T-helper 22 cell (primary cell): ENCODE measurements at places on chromosomes 12 and 14.

- no peak for DNase-seq
Measured at GRCh38 chr12:2052826-2053678, at the start of gene CACNA1C. Gene CACNA1C, plus strand, starts transcription at chr12:2052987. Its CDS starts 576 bp downstream, at chr12:2053563.

DNA sequence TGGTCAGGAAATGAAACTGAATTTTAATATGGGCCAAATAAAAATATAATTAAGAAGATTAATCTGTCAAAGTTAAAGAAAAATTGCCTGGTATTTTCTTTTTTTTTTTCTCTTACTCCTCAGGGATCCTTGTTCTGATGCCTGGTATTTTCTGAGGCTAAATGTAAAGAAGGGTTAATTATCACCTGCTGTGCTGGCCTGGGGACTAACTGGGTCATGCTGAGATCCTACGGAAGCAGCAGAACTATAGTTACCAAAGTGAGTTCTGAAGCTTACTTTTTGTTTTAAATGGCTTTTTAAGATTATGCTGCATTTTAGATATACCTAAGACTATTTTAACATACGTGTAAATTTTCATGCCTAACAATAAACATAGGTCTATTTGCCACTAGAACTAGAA, 23.3 kb downstream of the ZC2HC1C start:
- no peak for DNase-seq

GRCh38 chr12:4202487-4202886, 71.1 kb upstream of the CCND2 start:
- no peak for DNase-seq

GRCh38 chr14:105456736-105457617, 17.6 kb upstream of the CRIP2 start:
- no peak for DNase-seq

- DNase-seq, result no peak
Measured at GRCh38 chr12:85441741-85442140, 161.7 kb downstream of the ALX1 start.

GRCh38 chr12:107144990-107145389, 51.6 kb upstream of the CRY1 start:
- DNase-seq, result no peak

DNA sequence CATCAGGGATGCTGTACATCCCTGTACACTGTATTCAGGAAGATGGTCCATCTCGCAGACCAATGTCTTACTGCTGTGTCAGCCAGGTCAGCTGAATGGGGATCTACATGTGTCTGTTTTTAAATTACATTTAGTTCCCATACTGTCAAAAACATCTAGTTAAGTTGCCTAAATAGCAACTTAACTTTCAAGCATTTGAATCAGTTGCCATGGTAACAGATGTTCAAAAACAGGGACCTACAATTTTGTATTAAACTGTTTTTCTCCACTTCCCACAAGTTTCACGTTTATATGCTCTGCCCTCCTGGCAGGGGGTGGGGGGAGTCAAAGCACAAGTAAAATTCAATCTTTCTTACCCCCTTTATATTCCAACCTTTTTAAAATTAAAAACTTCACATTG, 38.3 kb downstream of the C12orf42 start:
- DNase-seq, result no peak
